ENCODE measurements at places on chromosomes 4 and X. TPM values are rescaled to one million over a fixed set of nuclear protein-coding genes. Genes with fewer than 3 reads are reported as not detected.
A peak's percentile ranks its signal among the peaks of the same experiment; 100 is the strongest.

GRCh38 chr4:105426187-105426897 lies 47.5 kb downstream of the PPA2 start:
- H3K4me1 ChIP-seq, result no peaks in the 10 kb centered on the region
- DNase-seq, result peak; percentile 8
- H3K27me3 ChIP-seq, result no peaks in the 10 kb centered on the region
- H3K4me3 ChIP-seq, result no peak overlapping the region
- H3K36me3 ChIP-seq, result peaks cover 36% of the 10 kb centered on the region

GRCh38 chr4:5912614-5913019 lies 19.7 kb upstream of the CRMP1 start:
- no peak overlapping the region for H3K27ac ChIP-seq
- no peak overlapping the region for H3K4me3 ChIP-seq
- peaks cover 47% of the 10 kb centered on the region for H3K27me3 ChIP-seq
- no peak for DNase-seq

DNA sequence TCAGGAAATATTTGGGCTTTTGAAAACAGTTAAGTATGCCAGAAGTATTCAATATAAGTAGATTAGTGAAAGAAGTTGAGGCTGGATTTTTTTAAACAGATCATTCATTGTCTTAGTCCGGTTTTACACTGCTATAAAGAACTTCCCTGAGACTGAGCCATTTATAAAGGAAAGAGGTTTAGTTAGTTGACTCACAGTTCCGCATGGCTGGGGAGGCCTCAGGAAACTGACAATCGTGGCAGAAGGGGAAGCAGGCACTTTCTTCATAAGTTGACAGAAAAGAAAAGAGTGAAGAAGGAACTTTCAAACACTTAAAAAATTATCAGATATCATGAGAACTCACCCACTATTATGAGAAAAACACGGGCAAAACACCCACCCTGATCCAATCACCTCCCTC lies 31.1 kb upstream of the CYLC1 start:
- H3K27ac ChIP-seq, result no peak overlapping the region
- H3K36me3 ChIP-seq, result no peaks in the 10 kb centered on the region
- DNase-seq, result no peak
- no peaks in the 10 kb centered on the region for H3K27me3 ChIP-seq
- no peak overlapping the region for H3K4me3 ChIP-seq
- H3K4me1 ChIP-seq, result no peaks in the 10 kb centered on the region

- no peak overlapping the region for H3K4me3 ChIP-seq
- H3K36me3 ChIP-seq, result no peaks in the 10 kb centered on the region
- no peaks in the 10 kb centered on the region for H3K4me1 ChIP-seq
- DNase-seq, result no peak
- no peaks in the 10 kb centered on the region for H3K27me3 ChIP-seq
Measured at GRCh38 chr4:187268940-187269339, 545.3 kb upstream of the FAT1 start.

DNA sequence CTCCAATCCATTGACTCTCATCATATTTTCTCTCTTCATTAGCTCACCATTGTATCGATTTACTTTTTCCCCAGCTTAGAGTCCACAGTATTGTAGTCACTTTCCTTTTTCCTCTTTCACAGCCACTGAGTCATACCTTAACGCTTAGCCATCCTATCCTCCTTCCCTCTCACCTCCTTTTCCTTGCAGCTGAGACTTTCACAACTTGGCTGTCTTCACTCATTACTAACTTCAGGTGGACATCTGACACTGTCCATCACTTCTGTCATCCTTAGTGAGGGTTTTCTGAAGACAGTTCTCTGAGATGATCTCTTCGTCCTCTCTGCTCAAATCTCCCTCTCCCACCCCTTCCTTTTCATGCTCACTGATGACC lies 70.5 kb upstream of the ESX1 start:
- H3K4me1 ChIP-seq, result no peaks in the 10 kb centered on the region
- no peak for DNase-seq
- peaks cover 2% of the 10 kb centered on the region for H3K27me3 ChIP-seq
- H3K36me3 ChIP-seq, result no peaks in the 10 kb centered on the region

GRCh38 chr4:53671757-53672156 lies 80.5 kb upstream of the LNX1 start:
- no peaks in the 10 kb centered on the region for H3K4me1 ChIP-seq
- peaks cover 6% of the 10 kb centered on the region for H3K27me3 ChIP-seq
- H3K27ac ChIP-seq, result no peak overlapping the region
- H3K36me3 ChIP-seq, result no peaks in the 10 kb centered on the region
- no peak overlapping the region for H3K4me3 ChIP-seq
- no peak for DNase-seq

DNA sequence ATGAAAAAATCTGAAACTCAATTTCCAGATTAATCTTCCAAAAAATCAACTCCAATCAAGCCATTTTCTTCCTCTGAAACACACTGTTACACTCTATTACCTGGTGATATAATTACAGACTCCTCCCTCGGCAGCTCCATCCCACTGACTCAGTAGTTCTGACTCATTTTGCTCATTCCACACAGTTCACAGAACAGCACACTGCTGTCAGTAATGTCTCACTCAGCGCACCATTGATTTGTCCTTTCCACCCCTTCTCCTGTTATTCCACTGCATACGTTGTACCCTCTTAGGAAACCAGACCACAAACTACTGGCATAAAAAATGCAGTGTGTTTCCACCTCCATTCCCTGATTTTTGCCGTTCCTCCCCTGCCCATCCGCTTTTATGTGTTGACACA lies 212.7 kb downstream of the SLIT2 start:
- H3K4me3 ChIP-seq, result no peak overlapping the region
- no peaks in the 10 kb centered on the region for H3K4me1 ChIP-seq
- no peaks in the 10 kb centered on the region for H3K27me3 ChIP-seq
- no peaks in the 10 kb centered on the region for H3K36me3 ChIP-seq

The CD40LG gene
- total RNA-seq, result 0.11 TPM

DNA sequence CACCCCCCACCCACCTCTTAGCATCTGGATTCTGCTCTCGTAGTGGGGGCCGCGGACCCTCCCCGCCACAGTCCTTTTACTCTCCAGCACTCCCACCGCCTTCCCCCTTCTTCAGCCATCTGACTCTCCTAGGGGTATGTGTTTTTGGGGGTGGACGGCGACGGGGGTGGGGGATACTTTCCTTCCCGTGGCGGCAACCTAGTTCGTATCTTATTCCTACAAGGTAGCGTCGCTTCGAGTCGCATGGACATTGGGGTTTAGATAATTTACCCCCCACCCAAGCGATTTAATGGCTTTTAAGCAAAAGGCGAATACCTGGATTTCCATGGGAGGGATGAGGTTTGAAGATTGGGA lies 1.3 kb upstream of the BCORL1 start:
- no peak overlapping the region for H3K27ac ChIP-seq
- no peaks in the 10 kb centered on the region for H3K36me3 ChIP-seq
- H3K27me3 ChIP-seq, result peaks cover 64% of the 10 kb centered on the region

DNA sequence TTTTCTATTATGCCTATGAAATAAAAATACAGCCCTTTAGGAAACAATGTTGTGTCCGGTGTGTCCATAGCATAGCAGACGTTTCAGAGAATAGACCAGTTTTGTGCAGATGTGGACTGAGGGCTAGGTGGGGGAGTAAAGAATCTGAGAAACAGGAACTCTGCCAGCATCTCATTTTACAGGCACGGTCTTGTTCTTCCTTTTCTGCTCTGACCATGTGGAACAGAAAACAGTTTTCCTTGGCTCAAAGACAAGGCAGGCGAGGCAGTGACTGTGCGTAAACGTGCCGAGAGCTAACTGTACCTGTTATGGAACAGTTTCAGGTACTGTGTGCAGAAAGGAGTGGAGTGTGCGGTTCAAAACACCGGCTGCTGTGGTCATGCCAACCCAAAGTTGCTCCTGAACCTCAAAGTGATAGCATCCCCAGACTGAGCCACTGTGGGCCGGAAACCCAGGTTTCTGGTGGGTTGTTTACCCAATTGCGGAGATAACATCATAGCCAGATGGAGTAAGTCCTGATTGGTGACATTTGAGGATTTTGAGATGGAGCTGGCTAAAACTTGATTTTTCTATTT lies 20.2 kb downstream of the CNGA2 start:
- no peak overlapping the region for H3K4me3 ChIP-seq
- H3K36me3 ChIP-seq, result no peaks in the 10 kb centered on the region
- peaks cover 7% of the 10 kb centered on the region for H3K4me1 ChIP-seq
- H3K27ac ChIP-seq, result no peak overlapping the region

The HEPH gene
- 31.7 TPM for total RNA-seq

The PALLD gene
- total RNA-seq, result 20.8 TPM

- no peak within 1 kb of the TSS for H3K4me3 ChIP-seq
- peaks cover 6% of the 10 kb centered on the region for H3K4me1 ChIP-seq
- no peak for DNase-seq
- H3K27ac ChIP-seq, result no peak within 1 kb of the TSS
- no peaks in the 10 kb centered on the region for H3K27me3 ChIP-seq
- H3K36me3 ChIP-seq, result no peaks in the 10 kb centered on the region
Measured at GRCh38 chr4:122456231-122457116, at the start of gene IL2. Gene IL2, minus strand, starts transcription at chr4:122456725. Its CDS starts 285 bp downstream, at chr4:122456440.

DNA sequence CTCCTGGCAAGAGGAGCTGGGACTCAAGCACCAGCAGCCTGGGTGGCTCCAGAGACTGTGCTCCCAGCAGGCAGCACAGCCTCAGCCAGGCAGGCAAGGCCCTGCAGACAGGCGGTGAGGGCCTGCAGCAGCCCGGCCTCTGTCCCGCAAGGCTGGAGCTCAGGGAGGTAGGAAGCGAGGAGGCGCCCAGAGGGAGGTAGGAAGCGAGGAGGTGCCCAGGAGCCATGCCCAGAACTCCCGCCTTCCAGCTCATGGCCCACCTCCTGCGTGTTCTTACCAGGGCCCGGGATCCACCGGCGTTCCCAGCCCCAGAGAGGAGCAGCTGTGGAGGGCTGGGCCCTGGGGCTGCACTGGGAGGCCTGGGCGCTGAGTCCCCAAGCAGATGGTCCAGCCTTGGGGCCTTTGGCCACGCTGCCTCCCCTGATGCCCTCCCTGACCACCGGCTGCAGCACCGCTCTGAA lies 133.1 kb downstream of the HMX1 start:
- H3K27ac ChIP-seq, result peak overlapping the region; percentile 34
- H3K4me3 ChIP-seq, result no peak overlapping the region
- peaks cover 10% of the 10 kb centered on the region for H3K36me3 ChIP-seq

DNA sequence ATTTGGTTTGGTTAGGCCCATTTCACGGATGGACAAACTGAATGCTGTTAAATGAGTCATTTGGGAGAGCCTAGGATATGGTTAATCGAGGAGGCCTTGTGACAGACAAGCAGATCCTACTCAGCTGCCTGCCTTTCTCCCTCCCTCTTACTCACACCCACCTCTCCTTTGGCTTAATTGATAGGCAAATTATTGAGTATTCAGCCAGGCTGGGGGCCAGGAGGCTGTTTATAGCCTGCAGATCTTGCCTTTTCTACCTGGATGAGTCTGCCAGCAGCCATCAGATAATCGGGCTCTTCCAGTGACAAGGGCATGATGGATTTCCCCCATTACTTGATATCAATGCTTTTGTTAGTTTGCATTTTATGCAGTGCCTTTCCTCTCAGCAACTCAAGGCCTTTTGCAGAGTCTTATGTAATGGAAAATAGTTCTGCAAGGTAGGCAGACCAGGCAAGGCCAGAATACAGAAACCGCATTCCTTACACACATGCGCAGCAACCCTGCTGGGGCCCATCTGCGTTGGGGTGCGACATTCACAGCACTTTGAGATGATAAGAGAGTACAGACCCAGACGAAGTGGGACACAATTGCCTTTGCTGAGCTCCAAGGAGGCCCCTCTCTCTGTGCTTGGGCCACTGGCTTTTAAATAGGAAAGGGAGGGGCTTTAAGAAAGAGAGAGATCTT lies 96.2 kb upstream of the ATP6AP2 start:
- H3K27ac ChIP-seq, result peak overlapping the region; percentile 78
- peaks cover 18% of the 10 kb centered on the region for H3K4me1 ChIP-seq
- H3K36me3 ChIP-seq, result peaks cover 5% of the 10 kb centered on the region
- H3K27me3 ChIP-seq, result peaks cover 2% of the 10 kb centered on the region
- no peak overlapping the region for H3K4me3 ChIP-seq

GRCh38 chrX:140975472-140975871 lies 26.9 kb upstream of the SPANXB1 start:
- no peaks in the 10 kb centered on the region for H3K4me1 ChIP-seq
- DNase-seq, result no peak
- H3K27me3 ChIP-seq, result no peaks in the 10 kb centered on the region
- no peak overlapping the region for H3K27ac ChIP-seq
- H3K4me3 ChIP-seq, result no peak overlapping the region
- H3K36me3 ChIP-seq, result no peaks in the 10 kb centered on the region

The NEIL3 gene
- total RNA-seq, result 12.0 TPM

The STATH gene
- not detected for total RNA-seq

The SPIN4 gene
- 12.4 TPM for total RNA-seq

- no peaks in the 10 kb centered on the region for H3K4me1 ChIP-seq
- H3K27ac ChIP-seq, result no peak overlapping the region
- DNase-seq, result no peak
- H3K36me3 ChIP-seq, result peaks cover 17% of the 10 kb centered on the region
Measured at GRCh38 chr4:10239982-10240654, 123.5 kb upstream of the WDR1 start.

- peaks cover 3% of the 10 kb centered on the region for H3K27me3 ChIP-seq
- H3K4me1 ChIP-seq, result peaks cover 24% of the 10 kb centered on the region
- peaks cover 12% of the 10 kb centered on the region for H3K36me3 ChIP-seq
- H3K4me3 ChIP-seq, result no peak overlapping the region
Measured at GRCh38 chrX:1164322-1165288, 47.8 kb downstream of the CRLF2 start.

GRCh38 chr4:53686521-53686920 lies 95.2 kb upstream of the LNX1 start:
- no peaks in the 10 kb centered on the region for H3K36me3 ChIP-seq
- H3K27ac ChIP-seq, result no peak overlapping the region
- no peaks in the 10 kb centered on the region for H3K4me1 ChIP-seq
- H3K4me3 ChIP-seq, result no peak overlapping the region

DNA sequence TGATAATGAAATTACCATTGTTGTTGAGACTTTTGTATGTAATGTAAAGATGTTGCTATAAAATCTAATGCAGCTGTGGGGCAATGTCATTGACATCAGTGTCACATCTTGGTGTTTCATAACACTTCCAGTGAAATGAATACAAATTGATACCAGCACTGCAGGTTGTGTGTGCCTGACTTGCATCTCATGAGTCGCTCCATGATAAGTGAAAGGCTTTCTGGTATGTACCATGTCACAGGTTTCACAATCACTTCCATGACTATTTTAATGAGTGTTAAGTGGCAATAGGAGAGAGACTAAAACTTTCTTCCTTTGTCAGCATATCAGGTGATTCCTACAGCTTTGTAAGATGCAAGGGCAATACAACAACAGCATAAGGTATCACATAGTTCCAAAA lies 94.4 kb downstream of the ABCB7 start:
- H3K36me3 ChIP-seq, result no peaks in the 10 kb centered on the region
- no peaks in the 10 kb centered on the region for H3K4me1 ChIP-seq

GRCh38 chr4:139656614-139657486 lies 8.8 kb upstream of the MGST2 start:
- peaks cover 7% of the 10 kb centered on the region for H3K27me3 ChIP-seq
- no peak overlapping the region for H3K27ac ChIP-seq
- no peaks in the 10 kb centered on the region for H3K36me3 ChIP-seq
- peak overlapping the region; percentile 43 for H3K4me3 ChIP-seq
- H3K4me1 ChIP-seq, result peaks cover 20% of the 10 kb centered on the region

The HTT-AS gene
- not detected for total RNA-seq

GRCh38 chr4:2063557-2064275 lies 4.6 kb downstream of the NAT8L start:
- peaks cover 18% of the 10 kb centered on the region for H3K27me3 ChIP-seq
- H3K27ac ChIP-seq, result no peak overlapping the region
- peaks cover 7% of the 10 kb centered on the region for H3K4me1 ChIP-seq
- DNase-seq, result no peak

The HSFX3 gene
- total RNA-seq, result not detected

All from WTC11 (cell line).